WTC11 (cell line): ENCODE measurements at places on chromosomes 12 and 14.
A peak's percentile ranks its signal among the peaks of the same experiment; 100 is the strongest.

- no peaks in the 10 kb centered on the region for H3K27me3 ChIP-seq
- no peak for DNase-seq
- H3K4me3 ChIP-seq, result no peak overlapping the region
- H3K36me3 ChIP-seq, result peaks cover 8% of the 10 kb centered on the region
Observed at GRCh38 chr14:52913271-52913670, 37.6 kb downstream of the FERMT2 start.

- DNase-seq, result no peak
- no peak overlapping the region for H3K27ac ChIP-seq
- H3K4me3 ChIP-seq, result no peak overlapping the region
- no peaks in the 10 kb centered on the region for H3K27me3 ChIP-seq
- no peaks in the 10 kb centered on the region for H3K4me1 ChIP-seq
Observed at GRCh38 chr12:25074954-25075353, 120.0 kb downstream of the DNAI7 start.

GRCh38 chr12:132356691-132357622, 27.6 kb upstream of the GALNT9 start:
- H3K27ac ChIP-seq, result no peak overlapping the region
- no peak overlapping the region for H3K4me3 ChIP-seq

DNA sequence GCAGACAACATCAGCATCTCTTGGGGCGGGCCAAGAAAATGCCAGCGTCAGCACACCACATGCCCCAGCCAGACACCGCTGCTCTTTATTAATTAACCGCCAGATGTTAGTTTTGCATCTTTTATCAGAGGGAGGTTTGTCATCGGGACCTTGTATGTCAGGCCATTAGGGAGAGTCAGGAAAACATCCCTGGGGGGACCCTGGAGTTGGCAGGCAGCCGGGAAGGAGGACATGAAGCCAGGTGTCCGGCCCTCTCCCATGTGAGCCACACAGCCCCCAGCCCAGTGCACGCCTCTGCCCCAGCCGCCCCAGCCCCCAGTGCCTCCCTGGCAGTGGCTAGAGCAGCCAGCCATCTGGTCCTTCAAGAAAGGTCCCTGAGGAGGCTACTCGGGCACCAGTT, 56.9 kb upstream of the FAM222A start:
- DNase-seq, result no peak
- no peak overlapping the region for H3K4me3 ChIP-seq

DNA sequence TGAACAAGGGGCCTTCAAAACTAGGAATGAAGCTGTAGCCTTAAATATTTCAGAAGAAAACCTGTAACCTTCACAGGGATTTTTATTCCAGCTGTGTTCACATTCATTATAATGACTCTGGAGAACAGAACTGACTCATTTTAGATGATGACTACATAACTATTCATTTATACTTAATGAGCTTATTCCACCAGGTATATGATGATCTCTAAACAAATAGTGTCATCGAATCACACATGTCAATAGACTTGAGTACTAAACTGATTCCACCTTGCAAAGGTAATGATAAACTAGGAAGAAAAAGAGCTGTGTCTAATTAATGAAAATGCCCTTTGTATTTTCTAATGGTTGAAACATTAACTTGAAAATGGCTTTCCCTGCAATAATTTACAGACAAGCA, 433.2 kb downstream of the PDZRN4 start:
- H3K27ac ChIP-seq, result no peak overlapping the region
- H3K4me1 ChIP-seq, result peaks cover 27% of the 10 kb centered on the region
- H3K4me3 ChIP-seq, result no peak overlapping the region
- DNase-seq, result no peak
- peaks cover 31% of the 10 kb centered on the region for H3K27me3 ChIP-seq

GRCh38 chr12:91857813-91858542, 287.7 kb downstream of the BTG1 start:
- DNase-seq, result no peak
- H3K4me1 ChIP-seq, result 0 out of 2 replicates have a peak, but pooled peaks cover 3% of the 10 kb centered on the region
- H3K27me3 ChIP-seq, result no peaks in the 10 kb centered on the region

DNA sequence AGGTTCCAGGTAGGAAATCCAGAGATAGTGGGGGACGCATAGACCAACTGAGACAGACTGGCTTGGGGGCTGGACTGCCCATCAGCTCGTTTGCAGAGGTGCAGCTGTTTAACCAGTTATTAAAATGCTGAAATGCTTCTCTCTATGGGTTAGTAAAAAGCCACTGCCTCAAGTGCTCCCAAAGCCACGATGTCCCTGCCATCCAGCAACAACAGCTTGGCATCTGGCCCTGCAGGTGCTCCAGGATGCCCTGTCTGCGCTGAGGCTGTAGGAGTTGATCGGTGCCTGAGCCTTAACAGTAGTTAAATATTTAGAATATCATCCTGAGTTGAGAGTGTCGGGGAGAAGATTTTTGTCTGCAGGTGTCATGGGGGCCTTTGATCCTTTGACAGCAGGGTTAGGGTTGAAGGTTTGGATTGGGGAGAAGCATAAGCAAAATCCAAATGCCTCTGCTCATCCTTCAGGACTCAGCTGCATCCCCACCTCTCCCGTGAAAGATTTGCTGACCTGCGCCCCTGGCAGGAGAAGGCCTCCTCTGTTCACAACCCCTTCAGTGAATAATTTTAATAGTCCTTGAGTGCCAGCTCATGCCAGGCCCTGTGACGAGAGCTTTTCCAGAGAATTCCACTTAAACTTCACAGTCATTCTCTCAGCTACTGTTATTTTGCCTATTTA, 127.3 kb upstream of the PWP1 start:
- no peaks in the 10 kb centered on the region for H3K27me3 ChIP-seq
- H3K4me3 ChIP-seq, result no peak overlapping the region
- H3K4me1 ChIP-seq, result peaks cover 14% of the 10 kb centered on the region
- DNase-seq, result no peak

GRCh38 chr12:123111498-123112165, 39.3 kb downstream of the PITPNM2 start:
- H3K27ac ChIP-seq, result peak overlapping the region; percentile 57; the same call in 1 of the 2 replicates
- no peaks in the 10 kb centered on the region for H3K27me3 ChIP-seq
- no peaks in the 10 kb centered on the region for H3K36me3 ChIP-seq
- H3K4me1 ChIP-seq, result peaks cover 14% of the 10 kb centered on the region
- DNase-seq, result no peak

DNA sequence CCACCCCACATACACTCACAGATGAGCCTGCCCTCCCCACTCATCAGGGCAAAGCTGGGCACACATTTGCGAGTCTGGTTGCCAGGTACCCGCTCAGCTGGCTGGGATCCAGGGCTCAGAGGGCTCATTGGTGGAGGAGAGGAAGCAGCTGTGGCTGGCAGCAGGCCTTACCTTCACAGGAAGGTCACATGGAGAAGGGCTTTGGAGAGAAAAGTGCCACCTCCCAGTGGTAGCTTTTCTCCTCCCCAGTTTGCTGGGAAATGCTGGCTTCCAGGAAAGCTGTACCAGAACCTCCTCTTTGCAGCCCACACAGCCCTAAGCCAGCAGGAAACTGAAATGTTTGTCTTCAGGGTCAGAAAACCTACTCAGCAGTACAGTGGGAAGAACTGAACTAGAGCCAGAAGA, 55.6 kb downstream of the LGMN start:
- no peaks in the 10 kb centered on the region for H3K36me3 ChIP-seq

- no peak overlapping the region for H3K27ac ChIP-seq
- peaks cover 16% of the 10 kb centered on the region for H3K36me3 ChIP-seq
- H3K27me3 ChIP-seq, result no peaks in the 10 kb centered on the region
- H3K4me3 ChIP-seq, result no peak overlapping the region
- peaks cover 15% of the 10 kb centered on the region for H3K4me1 ChIP-seq
Observed at GRCh38 chr12:32146074-32146873, 39.6 kb downstream of the BICD1 start.

- H3K36me3 ChIP-seq, result no peaks in the 10 kb centered on the region
- H3K4me1 ChIP-seq, result peaks cover 48% of the 10 kb centered on the region
- H3K27ac ChIP-seq, result no peak within 1 kb of the TSS; the same call in 1 of the 2 replicates
- peaks cover 39% of the 10 kb centered on the region for H3K27me3 ChIP-seq
- H3K4me3 ChIP-seq, result peak within 1 kb of the TSS; percentile 84
Observed at GRCh38 chr14:75981426-75982265, at the start of gene TGFB3. Gene TGFB3 (minus strand): TSS chr14:75981995. CDS start chr14:75980893, 1,102 bp downstream.

GRCh38 chr14:22671622-22672021, 27.5 kb upstream of the OR6J1 start:
- peaks cover 28% of the 10 kb centered on the region for H3K27me3 ChIP-seq
- no peaks in the 10 kb centered on the region for H3K36me3 ChIP-seq
- H3K27ac ChIP-seq, result no peak overlapping the region
- DNase-seq, result no peak
- no peak overlapping the region for H3K4me3 ChIP-seq

DNA sequence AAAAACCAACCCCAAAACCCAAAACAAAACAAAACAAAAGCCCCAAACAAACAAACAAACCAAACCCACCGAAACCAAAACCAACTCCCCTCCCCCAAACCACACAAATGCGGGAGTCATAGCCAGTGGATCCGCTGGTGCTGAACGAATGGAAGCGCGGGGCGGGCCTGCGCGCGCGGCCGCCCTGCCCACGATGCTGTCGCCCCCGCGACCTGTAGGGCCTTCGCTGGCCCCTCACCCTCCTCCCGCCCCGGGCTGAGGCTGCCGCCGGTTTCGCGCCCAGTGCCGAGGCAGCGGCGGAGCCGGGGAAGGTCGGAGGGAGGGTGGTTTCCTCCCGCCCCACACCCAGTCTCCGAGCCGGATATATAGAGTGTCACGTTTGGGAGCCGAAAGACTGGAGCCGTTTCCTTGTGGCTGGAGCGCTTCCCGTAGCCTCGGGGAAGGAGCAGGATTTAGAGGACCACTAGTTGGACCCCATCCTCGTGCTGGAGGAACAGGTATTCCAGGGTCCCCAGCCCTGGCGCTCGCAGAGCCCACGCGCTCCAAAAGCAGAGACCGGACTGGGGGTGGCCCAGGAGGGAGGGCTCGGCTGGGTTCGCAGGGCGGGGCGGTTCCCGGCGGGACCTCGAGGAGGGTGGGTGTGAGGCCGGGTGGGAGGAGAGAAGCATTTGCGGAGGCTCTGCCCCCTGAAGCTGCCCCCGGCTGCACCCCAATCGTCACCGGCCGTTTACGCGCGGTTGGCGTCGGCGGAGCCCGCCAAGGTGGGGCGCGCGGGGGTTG, at the start of gene FAR2:
Gene FAR2 (plus strand): TSS at position 368 of the 780 bp plus-strand sequence. CDS start 121,172 bp downstream, outside the sequence.
- peak within 1 kb of the TSS; percentile 99 for H3K27ac ChIP-seq
- peak; percentile 58 for DNase-seq
- no peaks in the 10 kb centered on the region; the same call in 1 of the 2 replicates for H3K36me3 ChIP-seq
- H3K4me3 ChIP-seq, result peak within 1 kb of the TSS; percentile 88

- H3K4me3 ChIP-seq, result no peak overlapping the region
Observed at GRCh38 chr14:69886453-69887242, 7.4 kb downstream of the SMOC1 start.

DNA sequence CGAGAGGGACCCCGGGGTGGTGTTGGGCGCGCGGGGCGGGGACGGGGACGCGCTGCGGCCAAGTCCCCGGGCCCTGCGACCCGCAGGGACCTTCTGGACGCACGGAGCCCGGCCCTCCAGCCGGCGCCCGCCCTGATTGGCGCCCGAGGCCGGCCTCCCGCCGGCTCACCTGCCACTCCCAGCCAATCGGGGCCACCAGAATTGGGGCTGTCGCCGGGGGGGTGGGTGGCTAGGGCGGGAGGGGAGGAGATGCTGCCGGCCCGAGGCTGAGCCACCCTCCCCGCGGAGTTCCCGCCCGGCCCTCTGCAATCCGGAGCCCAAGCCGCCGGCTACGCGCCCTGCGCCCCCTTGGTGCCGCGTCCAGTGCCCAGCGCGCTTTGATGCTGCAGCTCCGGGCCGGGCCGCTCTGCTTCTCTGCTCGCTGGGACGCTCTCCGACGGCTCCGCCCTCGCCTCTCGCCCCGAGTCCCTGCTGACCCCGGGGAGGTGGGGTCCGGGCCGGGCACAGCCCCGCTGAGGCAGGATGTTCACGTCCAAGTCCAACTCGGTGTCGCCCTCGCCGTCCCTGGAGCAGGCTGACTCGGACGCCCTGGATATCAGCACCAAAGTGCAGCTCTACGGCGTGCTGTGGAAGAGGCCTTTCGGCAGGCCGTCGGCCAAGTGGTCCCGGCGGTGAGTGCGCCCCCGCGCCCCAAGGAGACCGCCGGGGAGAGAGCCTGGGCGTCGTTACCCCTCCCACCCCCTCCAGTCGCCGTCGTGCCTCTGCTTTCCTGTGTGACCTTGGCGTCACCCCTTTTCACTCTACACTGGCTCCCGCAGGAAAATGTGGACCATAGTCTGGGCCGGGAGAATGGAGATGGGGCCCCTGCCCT, at the start of gene PLEKHD1:
Gene PLEKHD1 (plus strand): TSS at position 285 of the 871 bp plus-strand sequence. CDS start 238 bp downstream, at position 523.
- DNase-seq, result peak; percentile 79
- H3K27ac ChIP-seq, result no peak within 1 kb of the TSS
- H3K4me3 ChIP-seq, result peak within 1 kb of the TSS; percentile 74
- no peaks in the 10 kb centered on the region for H3K36me3 ChIP-seq
- peaks cover 56% of the 10 kb centered on the region for H3K27me3 ChIP-seq
- peaks cover 17% of the 10 kb centered on the region for H3K4me1 ChIP-seq

DNA sequence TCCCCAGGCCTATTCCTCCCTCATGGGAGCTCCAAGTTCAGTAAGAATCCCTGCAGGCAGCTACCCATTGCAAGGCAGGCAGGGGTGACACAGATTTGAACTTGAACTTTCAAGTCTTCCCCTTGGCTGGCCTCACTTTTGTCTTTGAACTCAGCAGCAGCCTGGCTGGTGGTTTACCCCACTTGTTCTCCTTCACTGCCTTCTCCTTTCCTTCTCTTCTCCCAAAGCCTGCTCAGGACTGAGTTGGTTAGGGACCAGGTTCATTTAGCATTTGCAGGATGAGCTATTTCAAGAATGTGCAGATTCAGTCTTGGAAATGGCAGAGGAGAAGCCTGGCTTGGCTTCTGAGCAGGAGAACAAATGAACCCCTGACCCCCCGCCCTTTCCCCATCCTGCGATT, 67.7 kb upstream of the TBX3 start:
- no peak overlapping the region for H3K27ac ChIP-seq
- H3K36me3 ChIP-seq, result no peaks in the 10 kb centered on the region
- H3K4me1 ChIP-seq, result peaks cover 27% of the 10 kb centered on the region
- no peak overlapping the region for H3K4me3 ChIP-seq
- peaks cover 22% of the 10 kb centered on the region for H3K27me3 ChIP-seq

GRCh38 chr12:25463005-25463404, 90.1 kb downstream of the LMNTD1 start:
- no peaks in the 10 kb centered on the region for H3K4me1 ChIP-seq
- H3K36me3 ChIP-seq, result no peaks in the 10 kb centered on the region
- no peak for DNase-seq
- no peak overlapping the region for H3K27ac ChIP-seq
- peaks cover 3% of the 10 kb centered on the region; the same call in 1 of the 2 replicates for H3K27me3 ChIP-seq

DNA sequence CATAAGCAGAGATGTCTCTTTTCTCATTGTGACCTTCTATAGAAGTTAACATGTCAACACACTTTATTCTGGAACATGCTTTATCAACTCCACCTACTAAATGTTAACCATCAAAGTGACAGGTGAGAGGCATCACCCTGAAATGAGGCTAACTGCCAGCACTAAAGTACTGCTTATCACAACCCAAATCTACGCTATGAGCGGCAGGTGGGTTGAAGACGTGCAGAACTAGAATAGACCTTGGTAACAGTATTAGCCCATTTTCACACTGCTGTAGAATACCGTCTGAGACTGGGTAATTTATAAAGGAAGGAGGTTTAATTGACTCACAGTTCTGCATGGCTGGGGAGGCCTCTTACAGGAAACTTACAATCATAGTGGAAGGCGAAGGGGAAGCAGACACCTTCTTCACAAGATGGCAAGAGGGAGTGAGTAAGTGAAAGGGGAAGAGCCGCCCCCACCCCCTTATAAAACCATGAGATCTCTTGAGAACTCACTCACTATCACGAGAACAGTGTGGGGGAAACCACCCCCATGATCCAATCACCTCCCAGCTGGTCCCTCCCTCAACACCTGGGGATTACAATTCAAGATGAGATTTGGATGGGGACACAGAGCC, 359.0 kb downstream of the SEC23A start:
- no peak overlapping the region for H3K4me3 ChIP-seq
- no peak for DNase-seq
- H3K36me3 ChIP-seq, result no peaks in the 10 kb centered on the region
- peaks cover 3% of the 10 kb centered on the region for H3K4me1 ChIP-seq
